GM18507 (cell line): ENCODE measurements at places on chromosomes 16 and 17.

DNA sequence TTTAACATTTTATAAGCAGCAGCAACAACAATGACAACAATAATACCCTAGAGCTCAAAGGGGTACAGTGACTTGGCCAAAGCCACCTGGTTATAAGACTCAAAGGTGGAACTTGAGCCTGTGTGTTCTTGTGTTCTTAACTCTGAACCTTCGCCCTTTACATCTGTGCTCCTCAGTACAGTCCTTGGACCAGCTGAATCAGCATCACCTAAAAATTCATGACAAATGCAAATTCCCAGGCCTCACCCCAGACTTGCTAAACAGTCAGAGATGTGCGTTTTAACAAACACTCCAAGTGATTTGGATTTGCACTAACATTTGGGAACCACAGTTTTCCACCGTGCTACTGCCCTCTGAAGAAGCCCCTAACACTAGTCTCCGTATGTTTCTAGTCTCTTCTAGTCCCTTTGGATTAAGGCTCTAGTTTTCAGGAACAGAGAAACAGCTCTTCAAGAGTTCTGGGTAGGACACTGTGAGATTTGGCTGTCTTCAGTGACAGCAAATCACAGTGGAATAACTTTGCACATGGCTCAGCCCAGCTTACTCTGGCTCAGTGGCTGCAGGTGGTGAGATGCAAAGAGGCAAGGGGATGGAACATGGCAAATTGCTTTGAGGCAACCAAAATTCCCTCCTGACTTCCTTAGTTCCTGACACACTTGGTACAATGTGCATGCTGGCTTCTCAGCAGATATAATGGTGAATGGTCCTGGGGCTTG is 151.0 kb upstream of the CDH11 start:
- DNase-seq = no peak

DNA sequence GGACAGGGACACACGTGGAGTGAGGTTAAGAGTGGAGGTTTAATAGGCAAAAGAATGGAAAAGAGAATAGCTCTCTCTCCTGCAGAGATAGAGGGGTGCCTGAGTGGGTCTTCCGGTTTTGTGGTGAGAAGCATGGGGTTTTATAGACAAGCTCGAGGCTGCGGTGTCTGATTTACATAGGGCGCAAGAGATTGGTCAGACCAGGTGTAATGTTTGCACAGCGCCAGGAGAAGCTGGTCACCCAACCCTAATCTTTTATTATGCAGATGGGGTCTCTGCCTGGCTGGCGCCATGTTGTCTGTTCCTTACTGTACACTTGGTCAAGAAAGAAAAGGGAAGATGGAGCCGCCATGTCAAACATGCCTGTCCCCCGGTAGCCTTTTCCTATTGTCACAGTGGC is 44.5 kb upstream of the MLYCD start:
- DNase-seq = no peak

GRCh38 chr17:17055286-17056155 is 13.3 kb downstream of the MPRIP start:
- no peak for DNase-seq

DNA sequence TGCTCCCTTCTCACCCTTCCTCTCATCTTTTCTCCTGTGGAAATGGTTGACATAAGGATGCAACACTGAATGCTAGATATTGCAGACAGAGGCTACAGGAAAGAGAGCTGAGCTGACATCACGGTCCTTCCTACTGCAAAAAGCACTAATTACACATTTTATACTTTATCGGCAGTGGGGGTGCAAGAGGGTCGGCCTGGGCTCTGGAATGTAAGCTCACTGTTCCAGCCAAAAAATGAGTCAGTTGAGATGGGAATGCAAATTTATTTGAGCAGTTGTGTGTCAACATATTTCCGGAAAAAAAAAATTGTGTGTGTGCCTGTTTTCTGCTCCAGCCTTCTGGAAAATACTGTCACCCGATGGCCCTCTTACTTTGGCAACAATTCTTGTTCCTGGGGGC is 14.1 kb upstream of the MRTFB start:
- DNase-seq = no peak

DNA sequence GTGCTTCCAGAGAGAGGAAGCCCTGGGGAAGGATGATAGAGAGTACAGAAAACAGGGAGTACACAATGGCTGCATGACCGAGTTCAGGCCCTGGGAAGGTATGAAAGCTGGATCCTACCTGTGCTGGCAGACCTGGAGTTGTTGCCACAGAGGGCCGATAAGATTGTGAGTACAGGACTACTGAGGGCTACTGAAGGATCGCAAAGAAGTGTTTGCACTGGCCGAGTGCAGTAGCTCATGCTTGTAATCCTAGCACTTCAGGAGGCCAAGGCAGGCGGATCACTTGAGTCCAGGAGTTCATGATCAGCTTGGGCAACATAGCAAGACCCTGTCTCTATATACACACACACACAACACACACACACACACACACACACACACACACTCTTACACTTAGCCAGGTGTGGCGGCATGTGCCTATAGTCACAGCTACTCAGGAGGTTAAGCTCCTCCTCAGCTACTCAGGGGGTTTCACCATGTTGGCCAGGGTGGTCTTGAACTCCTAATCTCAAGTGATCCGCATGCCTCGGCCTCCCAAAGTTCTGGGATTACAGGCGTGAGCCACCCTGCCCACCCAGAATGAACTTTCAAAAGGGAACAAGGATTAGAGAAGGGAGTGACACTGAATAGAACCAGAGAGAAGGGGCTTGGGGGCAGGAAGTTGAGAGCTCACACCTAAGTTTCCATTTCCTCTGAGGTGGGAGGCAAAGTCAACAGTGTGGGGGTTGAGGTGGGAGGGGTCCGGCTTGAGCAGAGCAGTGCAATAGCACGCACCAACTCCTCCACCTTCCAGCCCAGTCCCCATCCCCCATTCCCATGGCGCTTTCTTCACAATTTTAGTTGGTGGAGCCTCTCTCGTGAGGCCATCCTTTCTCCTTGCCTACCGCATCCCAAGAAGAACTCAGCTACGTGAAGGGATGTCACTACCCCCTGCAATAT is 7.5 kb downstream of the SCIMP start:
- DNase-seq = no peak

GRCh38 chr16:5228369-5228768 is 130.8 kb upstream of the EEF2KMT start:
- no peak for DNase-seq

DNA sequence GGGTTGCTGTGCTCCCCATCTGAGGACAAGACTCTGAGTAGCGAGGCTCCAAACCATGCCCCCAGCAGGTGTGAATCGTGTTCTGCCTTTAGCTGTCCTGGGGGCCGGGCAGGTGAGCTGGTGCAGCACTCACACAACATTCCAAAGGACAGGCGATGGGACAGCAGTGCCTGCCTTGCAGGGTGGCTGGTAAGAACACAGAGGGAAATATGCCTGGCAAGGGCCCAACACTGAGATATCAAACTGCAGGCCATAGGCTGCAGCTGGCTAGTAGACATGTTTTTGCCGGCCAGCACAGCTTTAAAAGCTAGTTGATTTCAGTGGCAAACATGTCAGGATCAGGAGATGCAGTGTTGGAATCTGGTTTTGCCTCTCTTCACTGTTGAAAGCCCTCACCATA is 23.6 kb downstream of the CLEC16A start:
- DNase-seq = no peak

GRCh38 chr16:74034200-74034599 is 262.4 kb upstream of the PSMD7 start:
- DNase-seq = no peak

DNA sequence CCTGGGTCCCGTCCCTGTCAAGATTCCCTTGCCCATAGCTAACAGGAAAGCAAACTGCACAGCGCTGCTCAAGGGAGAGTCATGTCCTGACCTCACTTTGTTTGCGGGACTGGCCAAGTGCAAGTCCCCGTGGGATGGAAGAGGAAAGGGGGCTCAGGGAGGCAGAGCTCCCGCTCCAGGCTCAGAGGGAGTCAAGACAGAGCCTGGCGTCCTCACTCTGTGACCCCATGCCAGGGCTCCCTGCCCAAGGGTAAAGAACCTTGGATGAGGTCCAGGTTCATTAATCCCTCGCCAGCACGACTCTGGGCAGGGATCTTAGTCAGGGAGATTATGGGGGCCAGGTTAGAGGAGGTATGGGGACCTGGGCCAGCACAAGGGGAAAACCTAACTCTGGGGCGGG is 51.5 kb upstream of the CBX4 start:
- DNase-seq = no peak

- DNase-seq = no peak
These were observed 57.8 kb upstream of the CIBAR2 start for GRCh38 chr16:85170066-85170491.

- no peak for DNase-seq
These were observed 100.7 kb downstream of the MGAT5B start for GRCh38 chr17:76968707-76969597.

GRCh38 chr17:4884489-4884888 is 14.8 kb upstream of the C17orf107 start:
- DNase-seq = no peak

- DNase-seq = no peak
These were observed 8.2 kb downstream of the UBE2O start for GRCh38 chr17:76444518-76445311.

DNA sequence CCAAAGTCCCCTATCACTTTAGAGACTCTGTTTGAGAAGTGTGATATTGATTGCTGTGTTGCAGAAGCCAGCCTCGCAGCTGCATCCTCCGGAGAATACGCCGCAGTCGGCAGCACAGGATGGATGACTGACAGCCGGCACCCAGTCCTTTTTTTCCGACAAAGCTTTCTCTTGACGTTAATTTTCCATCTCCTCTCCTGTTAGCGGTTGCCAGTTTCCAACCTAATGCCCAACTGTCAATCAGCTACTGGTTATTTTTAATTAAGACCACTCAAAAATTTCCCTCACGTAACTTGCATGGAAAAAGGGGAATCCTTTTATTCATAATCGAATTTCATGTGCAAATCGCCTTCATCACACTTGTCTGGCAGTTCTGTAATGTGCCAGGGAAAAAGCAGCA is 953.9 kb downstream of the CDH11 start:
- DNase-seq = no peak

- DNase-seq = no peak
These were observed 24.8 kb downstream of the MYO18A start for GRCh38 chr17:29155227-29155965.

DNA sequence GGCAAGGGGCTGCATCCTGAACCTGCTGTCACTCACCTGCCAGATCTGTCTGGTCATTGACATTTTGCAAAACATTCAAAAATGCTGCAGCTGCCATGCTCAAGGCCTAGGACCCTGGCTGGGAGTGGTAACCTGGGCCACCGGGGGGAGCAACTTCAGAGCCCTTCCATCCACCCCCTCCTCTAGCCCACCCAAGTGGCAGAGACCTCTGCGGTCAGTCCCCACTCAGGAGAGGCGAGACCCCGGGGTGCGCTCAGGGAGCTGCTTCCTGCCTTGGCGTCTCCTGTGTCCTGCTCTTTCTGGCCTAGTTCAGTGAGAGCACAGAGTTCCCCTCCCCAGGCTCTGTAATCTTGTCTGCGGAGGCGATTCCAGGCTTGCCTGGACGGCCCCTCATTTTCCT is 108.8 kb downstream of the CCDC182 start:
- no peak for DNase-seq

DNA sequence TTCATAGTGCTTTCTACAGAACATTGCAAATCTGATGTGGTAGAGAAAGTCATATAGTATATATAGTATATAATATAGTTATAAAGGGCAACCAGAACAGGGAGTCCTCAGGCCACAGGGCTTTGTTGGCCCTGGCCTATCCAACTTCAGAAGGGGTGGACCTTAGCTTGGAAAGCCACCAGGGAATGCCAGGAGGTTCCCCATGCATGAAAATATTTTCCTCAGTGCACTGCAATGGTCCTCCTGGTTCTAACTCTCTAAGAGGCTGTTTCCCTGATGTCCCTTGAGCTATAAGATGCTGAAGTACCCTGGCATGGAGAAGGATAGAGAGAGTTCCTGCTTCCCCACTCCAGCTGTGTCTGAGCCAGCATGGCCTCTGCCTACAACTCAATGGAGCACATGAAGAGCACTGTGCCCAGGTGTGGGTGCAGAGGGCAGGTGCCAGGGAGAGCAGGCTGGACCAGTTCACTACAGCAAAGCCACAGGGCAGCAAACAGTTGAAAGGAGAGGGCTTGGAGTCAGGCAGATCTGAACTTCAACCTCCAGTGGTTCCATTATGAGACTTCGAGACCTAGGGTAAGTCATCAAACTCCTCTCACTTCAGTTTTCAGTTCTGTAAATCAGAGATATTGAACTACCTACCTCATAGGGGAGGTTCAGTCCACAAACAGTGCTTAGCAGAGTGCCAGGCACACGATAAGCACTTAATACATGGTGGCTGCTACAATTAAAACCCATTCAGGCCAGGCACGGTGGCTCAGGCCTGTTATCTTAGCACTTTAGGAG is 183.1 kb downstream of the SALL1 start:
- no peak for DNase-seq

- DNase-seq = no peak
These were observed 2.8 kb downstream of the RAB40C start for GRCh38 chr16:592518-593306.

- no peak for DNase-seq
These were observed 16.9 kb upstream of the CYTH1 start for GRCh38 chr17:78798695-78799559.

DNA sequence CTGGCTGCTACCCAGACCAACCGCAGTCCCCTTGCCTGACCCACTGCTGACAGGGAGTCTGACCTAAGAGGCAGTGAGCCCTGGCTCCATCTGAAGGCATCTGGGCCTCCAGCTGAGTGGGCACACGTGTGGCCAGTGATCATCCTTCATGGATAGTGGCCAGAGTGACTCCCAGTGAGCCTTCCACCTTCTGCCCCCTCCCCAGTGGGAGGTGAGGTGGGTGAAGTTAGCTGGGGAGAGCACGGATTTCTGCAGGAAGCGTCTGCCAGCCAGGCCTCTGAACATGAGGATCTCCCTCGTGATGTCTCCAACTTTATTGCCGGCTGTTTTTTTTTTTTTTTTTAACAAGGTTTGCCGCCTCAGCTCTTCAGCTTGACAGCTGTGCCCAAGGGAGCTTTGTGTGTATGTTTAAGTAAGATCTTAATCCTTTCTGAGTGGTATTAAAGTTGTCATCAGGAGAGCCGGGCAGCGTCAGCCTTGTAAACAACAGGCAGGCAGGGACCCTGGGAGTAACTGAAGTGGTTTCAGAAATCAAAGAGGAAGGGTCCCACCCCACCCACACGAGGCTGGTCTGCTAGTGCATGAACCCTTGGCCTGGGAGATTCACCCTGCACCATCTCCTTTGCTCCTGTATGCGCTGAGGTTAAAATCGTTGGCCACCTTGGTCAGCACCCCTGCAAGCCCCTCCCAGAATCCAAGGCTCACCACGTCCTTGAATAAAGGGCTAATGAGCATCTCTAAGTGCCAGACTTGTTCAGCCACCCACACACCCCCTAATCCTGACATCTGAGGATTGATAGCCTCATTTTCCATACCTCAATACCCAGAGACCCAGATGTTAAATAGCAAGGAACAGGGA is 33.3 kb downstream of the RHBDL3 start:
- no peak for DNase-seq

DNA sequence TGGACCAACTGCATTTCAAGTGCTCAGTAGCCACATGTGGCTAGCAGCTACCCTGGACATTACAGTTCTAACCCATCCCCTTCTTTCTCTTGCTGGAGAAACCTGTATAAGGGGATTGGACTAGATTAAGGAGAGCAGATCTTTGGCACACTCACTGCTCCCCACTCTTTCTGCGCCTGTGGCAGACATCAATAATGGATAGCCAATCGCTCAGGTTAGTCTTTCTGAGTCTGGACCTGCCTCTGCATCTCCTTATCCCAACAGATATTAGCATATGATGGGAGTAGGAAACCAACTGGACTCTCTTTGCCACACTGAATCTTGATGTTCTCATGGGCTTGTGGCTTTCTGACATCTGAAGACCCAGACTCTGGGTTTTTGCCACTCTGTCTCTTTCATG is 81.7 kb downstream of the IRX5 start:
- DNase-seq = no peak
